ENCODE measurements at places on chromosomes 7 and 10. TPM values are rescaled to one million over a fixed set of nuclear protein-coding genes. Genes with fewer than 3 reads are reported as not detected.

DNA sequence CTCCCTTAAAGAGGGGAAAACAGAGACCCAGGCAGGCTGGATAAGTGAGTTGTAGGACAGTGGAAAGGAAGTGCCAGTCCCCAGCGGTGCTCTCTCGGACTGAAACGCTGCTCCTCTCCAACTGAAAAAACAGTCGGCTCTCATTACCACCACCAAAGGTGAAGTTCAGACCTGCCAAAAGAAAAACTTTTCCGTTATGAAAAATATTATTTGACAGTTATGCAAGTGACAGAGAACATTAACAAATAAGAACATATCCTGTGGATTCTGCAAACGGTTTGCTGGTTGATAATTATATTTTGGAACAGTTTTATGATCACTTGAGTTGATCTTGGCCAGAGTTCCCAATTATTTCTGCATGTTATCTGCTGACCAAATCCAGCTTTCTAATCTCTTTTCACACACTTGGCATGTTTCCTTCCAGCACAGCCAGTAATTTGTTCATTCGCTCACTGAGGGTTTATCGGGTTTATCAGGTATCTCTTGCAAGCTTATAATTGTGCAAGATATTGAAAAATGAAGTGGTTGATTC is 82.6 kb downstream of the PTPRE start:
- no peak for DNase-seq

DNA sequence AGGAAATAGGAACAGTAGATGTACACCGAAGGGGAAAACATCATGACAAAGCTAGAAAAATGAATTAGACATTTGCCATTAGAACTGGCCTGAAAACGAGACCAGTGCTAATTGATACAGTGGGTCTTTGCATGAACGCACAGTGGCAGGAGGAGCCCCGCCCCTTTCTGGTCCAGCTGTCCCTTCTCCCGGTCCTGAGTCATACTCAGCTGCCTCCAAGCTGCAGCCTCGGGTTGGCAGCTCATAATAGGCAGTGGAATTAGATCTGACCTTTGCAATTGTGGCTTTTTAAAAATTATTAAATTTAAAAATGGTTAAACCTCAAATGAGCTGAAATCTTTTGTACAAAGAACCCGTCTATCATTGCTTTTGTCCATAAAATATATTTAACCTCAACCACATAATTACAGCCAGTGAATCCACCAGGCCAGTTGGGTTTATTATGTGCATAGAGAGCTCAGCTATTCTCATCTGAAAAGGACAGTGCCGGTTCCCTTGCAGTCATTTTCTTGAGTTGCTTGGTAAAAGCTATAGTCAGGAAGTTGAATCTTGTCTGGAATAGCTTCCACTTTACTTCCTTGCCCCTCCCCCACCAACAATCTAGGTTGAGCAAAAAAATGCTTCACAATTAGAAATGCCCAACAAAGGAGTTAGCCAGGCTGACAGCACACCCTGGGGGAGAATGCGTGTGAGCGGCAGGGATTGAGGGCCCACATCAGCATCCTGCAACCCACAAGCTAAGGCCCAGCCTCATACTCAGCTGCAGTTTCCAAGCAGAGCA is 147.1 kb downstream of the BUB3 start:
- peak; percentile 92 for DNase-seq

GRCh38 chr7:29053105-29053872 is 93.0 kb downstream of the CPVL start:
- DNase-seq, result no peak

DNA sequence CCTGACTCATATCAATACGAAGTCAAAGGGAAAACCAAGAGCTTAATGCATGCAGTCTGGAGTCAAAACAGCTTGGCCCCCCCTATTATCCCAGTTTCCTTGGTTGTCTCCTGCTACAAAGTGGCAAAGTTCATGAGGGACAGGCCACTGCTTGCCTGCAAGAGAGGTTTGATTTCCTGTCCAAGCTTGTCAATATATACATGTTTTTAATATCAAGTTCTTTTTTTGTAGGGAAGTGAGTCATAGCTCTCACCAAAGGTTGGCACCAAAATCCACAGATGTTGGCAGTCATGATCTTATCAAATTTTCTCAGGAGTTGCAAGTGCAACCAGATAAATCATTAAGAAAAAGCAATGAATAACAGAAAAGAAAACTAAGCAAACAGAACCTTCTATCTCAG is 176.8 kb downstream of the COBL start:
- no peak for DNase-seq

DNA sequence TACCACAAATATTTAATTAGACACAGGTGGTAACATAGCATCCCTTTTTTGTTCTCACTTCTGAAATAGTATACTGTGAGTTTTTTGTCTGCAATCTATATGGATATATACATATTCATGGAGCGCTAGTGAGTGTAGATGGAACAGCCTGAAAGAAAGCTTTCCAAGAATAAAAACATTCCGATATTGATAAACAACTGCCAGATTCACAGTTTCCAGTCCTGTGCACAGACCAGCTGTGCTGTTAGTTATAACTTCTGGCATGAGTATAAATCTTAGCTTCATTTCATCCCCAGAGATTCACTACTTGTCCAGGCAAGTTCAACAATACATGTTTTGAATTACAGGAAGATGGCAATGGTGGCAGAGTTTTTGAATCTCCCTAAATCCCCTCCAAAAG is 467.1 kb upstream of the STEAP1 start:
- no peak for DNase-seq

DNA sequence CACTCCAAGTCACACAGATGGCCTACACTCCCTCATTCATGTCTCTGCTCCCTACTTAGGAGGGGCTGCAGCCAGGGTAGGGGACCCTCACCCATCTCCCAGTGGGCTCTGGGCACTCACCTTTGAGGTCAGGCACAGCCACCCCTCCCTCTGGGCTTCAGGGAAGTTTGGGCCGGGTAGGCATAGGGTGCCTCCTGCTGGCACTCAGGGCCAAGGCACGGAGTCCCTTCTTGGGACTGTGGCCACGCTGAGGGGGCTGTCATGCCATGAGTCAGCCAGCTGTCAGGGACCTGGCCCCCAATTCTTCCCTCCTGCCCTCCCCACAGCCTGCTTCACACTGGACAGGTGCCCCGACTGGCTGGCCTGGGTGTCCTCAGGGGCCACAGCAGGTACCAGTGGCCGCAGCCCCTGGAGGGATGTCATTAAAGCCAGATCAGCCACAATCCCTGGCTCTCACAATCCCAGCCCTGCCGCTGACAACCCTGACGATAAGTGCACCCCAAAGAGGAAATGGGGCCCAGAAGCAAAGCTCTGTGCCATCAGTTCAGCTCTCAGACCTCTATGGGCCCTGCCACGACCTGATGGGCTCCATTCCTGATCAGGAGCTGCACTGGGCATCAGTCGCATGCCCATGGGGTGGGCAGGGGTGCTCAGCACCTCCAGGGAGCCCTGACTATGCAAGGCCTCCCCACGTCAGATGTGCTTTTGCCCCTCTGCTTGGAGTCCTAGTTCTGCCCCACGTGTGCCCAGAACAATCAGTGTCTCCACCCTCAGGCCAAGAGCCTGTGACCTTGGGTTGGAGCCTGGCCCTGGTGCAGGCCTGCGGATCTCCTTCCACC is 34.1 kb upstream of the RET start:
- DNase-seq, result peak; percentile 76

DNA sequence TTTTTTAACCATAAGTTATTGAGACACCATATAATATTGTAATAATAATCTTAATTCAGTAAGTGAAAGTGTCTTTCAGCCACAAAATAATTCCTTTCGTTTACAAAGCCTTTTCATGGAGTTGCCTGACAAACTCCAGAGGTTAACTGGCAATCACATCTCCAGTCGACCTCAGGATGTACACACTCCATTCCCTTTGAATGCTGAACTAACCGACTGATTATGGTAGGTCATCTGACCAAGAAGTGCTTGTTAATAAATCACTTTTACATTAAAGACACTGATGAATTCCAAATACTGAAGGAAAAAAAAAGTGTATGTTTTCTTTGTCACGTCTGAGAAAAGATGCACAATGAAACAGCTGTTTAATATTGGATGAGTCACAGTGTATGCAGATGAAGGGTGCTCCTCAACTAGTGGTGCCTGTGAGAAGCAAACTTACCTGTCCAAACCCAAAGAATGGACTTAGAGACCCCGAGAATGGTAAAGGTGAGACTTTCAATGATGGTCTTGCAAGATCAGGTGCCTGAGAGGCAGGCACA is 348.1 kb upstream of the VWC2 start:
- no peak for DNase-seq

- peak; percentile 64 for DNase-seq
These were observed 4.7 kb downstream of the ATP5MF start for GRCh38 chr7:99461221-99461620.

DNA sequence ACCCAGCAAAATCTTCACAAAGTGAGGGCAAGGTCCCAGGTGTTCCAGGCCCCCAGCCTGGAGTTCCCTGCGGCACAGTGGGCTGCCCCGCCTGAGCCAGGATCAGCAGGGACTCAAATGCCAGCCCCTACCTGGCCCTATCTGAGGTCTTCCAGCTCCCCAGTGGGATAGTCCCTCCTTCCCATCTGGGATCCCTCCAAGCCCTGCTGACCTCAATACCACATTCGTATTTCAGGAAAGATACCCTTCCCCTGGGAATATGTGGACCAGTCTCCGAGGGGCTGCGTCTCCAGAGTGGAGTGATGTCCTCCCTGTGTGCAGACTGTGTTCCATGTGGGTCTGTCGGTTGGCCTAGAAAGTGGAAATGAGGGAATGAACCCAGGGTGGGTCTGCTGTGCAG is 40.9 kb downstream of the ELFN1 start:
- DNase-seq, result no peak

SFTPA1 gene
- total RNA-seq, result not detected

SPACDR gene
- total RNA-seq, result 0.36 TPM

FGFR2 gene
- total RNA-seq, result 13.8 TPM

OR6B1 gene
- total RNA-seq, result not detected

THSD7A gene
- under 0.01 TPM for total RNA-seq

GARIN1A gene
- 2.1 TPM for total RNA-seq

KIF11 gene
- total RNA-seq, result 5.3 TPM

WNT8B gene
- total RNA-seq, result not detected

Measured in osteoblast (primary cell).